Bronchial epithelial cell (primary cell): ENCODE measurements at places on chromosomes 4 and X. TPM values are rescaled to one million over a fixed set of nuclear protein-coding genes. Genes with fewer than 3 reads are reported as not detected.

GRCh38 chr4:151417766-151418376, 8.9 kb downstream of the FHIP1A start:
- DNase-seq: no peak

DNA sequence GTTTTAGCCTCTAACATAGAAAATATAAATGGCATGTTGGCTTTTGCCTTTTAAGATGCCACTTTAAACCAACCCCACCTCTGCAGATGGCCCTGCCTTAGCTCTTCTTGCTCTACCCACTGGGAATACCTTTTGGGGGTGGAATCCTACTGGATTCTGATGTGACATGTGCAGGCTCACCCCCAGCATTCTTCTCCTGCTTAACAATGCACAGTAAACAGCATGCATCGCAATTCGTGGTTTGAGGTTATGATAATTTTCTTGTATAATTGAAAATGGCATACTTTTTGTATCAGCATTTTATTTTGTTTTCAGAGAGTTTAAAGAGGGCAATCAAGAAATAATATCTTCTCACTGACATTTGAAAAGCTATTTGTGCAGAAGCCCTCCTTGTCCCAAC, 167.9 kb downstream of the AREG start:
- no peak for DNase-seq

DNA sequence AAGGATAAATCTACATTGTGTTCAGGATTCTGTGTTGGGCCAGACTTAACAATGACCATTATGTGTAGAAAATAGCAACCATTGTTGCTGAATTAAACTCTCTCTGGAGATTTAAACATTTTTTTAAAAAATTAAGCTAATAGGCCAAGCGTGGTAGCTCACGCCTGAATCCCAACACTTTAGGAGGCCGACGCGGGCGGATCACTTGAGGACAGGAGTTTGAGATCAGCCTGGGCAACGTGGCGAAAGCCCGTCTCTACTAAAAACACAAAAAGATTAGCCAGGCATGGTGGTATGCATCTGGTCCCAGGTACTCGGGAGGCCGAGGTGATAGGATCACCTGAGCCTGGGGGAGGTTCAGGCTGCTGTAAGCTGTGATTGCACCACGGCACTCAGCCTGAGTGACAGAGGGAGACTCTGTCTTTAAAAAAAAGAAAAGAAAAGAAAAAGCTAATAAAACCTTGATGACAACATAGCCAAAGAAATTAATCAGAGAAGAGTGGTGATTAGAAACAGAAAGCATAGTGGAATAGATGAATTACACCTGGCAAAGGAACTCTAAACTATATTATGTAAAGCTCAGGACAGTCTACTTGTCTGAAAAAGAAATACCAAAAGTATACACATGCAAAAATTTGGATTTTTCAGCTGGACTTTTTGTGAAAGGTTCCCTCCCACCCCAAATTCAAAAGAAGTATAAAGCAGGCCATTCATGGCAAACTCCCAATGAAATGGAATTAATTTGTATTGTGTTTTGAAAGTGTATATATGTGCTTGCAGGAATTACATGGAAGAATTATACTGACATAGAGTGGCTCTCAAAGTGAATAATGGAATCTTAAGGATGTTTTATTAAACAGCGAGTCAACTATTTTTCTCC, 21.9 kb downstream of the PLS3 start:
- no peak for DNase-seq

GRCh38 chr4:154004507-154005170, 215.8 kb upstream of the SFRP2 start:
- DNase-seq: peak; percentile 15

DNA sequence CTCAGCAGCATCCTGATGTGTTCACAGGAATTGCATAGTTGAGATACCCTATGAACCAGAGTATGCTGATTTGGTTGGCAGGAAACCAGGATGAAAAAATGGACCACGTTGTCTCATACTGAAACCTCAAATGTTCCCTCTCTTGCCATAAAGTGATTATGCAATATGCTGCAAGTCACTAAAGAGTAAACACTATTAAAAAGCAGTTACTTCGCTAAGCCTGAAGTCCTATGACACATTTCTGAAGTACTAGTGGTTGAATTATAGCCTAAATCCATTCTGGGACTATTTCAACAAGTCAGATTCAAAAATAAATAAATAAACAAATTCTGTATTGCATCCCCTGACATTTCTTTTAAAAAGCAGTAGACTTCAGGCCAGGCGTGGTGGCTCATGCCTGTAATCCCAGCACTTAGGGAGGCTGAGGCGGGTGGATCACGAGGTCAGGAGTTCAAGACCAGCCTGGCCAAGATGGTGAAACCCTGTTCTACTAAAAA, 106.0 kb upstream of the NAP1L5 start:
- DNase-seq: peak; percentile 90

GRCh38 chr4:153211986-153212728, 7.9 kb downstream of the TRIM2 start:
- DNase-seq: peak; percentile 74

Gene ZAR1
- total RNA-seq: under 0.01 TPM in 1 of 2 replicates, not detected in the other

- no peak for DNase-seq
Measured at GRCh38 chrX:55794405-55794804, 76.9 kb downstream of the RRAGB start.

Gene CXCL5
- total RNA-seq: 0.51 and 0.53 TPM in 2 replicates

DNA sequence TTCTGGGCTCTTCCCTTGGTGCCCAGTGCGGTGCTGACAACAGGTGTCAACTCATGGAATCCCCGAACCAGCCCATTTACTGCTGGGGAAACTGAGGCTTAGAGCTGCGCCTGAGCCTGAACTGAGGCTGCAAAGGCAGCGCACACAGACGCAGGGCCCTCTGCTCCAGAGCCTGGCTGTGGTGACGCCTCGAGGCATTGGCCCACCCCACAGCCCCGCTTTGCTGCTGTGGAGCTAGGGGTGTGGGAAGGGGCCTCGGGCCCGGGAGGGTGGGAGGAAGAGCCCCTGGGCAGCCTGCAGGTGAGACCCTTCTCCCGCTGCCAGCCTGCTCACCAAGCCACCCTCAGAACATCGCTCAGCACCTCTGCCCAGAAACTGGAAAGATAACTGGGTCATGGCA, 97.4 kb upstream of the LRPAP1 start:
- DNase-seq: no peak

- DNase-seq: no peak
Measured at GRCh38 chrX:103783196-103783595, 6.6 kb downstream of the PLP1 start.

DNA sequence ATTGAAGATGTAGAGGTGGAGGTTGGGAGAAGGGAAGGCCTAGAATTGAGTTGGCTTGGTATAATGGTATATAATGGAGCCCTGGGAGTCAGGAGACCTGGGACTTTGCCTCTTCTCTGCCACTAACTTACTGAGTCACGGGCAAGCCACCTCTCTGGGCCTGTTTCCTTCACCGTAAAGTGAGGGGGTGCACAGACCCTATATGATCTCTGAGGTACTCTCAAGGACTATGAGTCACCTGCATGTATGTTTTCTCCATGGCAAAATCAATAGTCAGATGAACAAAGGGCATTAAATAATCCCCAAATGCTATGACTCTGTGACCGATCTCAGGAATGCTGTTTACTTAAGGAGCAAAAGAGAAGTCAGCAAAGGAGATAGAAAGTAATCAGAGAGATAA, 5.1 kb downstream of the P2RY4 start:
- peak; percentile 8 for DNase-seq

DNA sequence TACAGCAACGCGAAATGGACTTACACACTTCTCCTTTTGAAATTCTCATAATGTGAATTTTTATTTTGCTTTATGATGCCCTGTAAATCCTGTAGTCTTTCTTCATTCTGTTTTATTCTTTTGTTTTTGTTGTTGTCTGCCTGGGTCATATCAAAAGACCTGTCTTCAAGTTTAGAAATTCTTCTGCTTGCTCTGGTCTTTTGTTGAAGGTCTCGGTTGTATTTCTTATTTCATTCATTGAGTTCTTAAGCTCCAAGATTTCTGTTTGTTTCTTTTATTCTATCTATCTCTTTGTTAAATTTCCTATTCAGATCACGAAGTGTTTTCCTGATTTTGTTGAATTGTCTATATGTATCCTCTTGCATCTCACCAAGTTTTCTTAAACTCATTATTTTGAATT, 78.1 kb downstream of the GPAT3 start:
- DNase-seq: no peak

Gene EGFL6
- 0.26 TPM in 1 of 2 replicates, not detected in the other for total RNA-seq
